Ovary (tissue), 10 donors: ENCODE measurements at places on chromosomes 7 and 10.

- H3K4me1 ChIP-seq, result no peaks in the 10 kb centered on the region
- no peak overlapping the region for H3K27ac ChIP-seq
- H3K4me3 ChIP-seq, result no peak overlapping the region
Measured at GRCh38 chr10:91621483-91622113, 11.3 kb downstream of the PPP1R3C start.

DNA sequence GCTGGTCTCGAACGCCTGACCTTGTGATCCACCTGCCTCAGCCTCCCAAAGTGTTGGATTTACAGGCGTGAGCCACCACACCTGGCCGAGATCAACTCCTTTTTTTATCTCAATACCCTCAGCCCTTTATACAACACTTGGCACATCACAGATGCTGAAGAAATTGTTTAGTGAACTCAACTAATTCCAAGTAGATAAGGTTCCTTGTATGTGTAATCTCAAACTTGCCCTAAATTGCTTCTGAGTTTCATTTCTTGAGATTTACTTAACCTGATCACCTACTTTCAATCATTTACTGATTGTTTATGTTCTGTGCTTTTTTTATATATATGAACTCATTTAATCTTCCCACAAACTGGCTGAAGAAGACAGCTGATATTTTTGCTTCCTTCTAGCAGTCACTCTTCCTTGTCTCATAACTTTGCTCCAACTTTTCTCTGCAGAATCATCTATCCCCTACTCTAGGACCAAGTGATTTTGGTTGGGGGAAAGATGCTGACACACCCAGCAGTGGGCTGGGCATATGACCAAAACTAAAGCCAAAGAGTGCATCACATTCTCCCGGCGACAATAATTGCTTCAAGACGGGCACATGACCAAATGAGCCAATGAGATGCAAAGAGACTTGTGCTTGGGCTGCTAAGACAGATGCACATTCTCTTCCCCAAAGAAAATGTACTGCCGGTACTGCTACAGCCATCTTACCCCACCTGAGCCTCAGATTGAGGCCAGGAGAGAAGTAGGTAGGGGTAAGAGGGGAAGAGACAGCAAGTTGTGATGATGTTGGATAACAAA, 40.3 kb upstream of the ARID5B start:
- no peaks in the 10 kb centered on the region for H3K27me3 ChIP-seq
- no peak overlapping the region for H3K4me3 ChIP-seq
- no peak for DNase-seq
- no peak overlapping the region for H3K27ac ChIP-seq

- H3K4me1 ChIP-seq, result no peaks in the 10 kb centered on the region
- no peaks in the 10 kb centered on the region for H3K36me3 ChIP-seq
- no peak overlapping the region for H3K27ac ChIP-seq
Measured at GRCh38 chr7:2068693-2069471, 163.9 kb downstream of the MAD1L1 start.

DNA sequence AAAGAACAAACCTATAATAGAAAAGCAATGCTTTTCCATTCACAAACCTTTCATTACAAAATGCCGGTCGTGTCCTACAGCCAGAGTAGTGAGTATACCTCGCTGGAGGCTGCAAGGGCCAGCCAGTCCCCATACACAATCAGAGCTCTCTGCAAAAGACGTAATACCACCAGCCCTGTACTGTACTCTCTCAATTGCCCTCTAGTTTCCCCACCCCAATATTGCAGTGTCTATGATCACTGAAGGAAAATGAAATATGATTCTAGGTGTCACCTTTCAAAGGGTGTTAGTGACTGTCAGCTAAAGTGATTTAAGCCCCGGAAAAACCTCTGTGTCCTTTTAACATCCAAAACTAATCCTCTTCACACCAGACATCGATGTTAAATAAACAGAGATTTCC, 24.8 kb downstream of the PLXNA4 start:
- no peaks in the 10 kb centered on the region for H3K36me3 ChIP-seq
- H3K4me3 ChIP-seq, result no peak overlapping the region
- no peak for DNase-seq
- H3K27ac ChIP-seq, result no peak overlapping the region
- H3K4me1 ChIP-seq, result no peaks in the 10 kb centered on the region
